KBM-7 (cell line): ENCODE measurements at places on chromosomes 5 and 9.

- no peak for DNase-seq
Observed at GRCh38 chr9:34560599-34561214, 28.8 kb downstream of the CNTFR start.

DNA sequence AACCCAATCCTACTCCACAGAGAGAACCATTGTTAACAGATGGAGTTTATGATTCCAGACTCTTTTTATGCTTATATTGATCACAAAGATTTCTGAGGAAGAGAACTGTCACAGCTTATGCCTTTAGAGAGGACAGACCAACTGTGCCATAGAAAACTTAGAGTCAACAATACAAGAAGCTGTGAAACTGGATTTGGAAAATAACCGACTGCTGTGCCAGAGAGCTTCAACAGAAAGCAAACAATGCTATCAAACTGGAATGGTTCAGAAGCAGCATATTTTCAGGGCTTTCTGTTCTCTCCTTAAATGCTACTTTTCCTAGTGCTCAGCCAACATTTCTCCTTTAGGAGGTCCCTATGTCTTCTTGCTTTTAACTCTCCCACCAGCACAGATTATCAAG, 5.0 kb downstream of the DCTN4 start:
- no peak for DNase-seq

DNA sequence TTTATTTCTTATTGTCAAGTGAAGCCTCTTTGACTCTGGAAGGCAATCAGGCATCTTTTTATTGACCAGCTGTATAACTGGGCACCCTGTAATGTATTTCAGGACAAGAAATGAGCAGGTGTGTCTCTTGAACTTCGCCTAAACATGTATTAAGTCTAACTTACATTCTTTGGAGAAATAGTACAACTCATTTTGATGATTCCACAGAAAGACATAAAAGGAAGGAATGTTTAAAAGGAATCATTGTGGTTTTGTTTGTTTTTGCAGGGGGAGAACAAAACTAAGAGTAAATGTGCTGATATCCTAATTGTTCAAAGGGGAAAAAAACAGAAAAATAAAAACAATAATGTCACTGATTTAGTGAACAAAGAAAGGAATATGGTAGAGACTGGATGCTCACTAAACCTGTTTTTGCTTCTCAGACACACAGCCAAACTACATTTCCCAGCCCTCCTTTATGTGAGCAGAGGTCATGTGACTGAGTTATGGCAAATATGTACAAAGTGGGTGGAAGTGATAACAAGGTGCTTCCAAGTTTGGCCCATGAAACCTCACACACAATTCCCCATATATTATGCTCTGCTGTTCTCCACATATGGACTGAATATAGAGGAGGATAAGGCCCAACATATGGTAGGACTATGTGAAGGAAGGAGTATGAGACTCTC, 150.6 kb upstream of the ACOT12 start:
- DNase-seq, result no peak

- DNase-seq, result no peak
Observed at GRCh38 chr9:34555500-34555899, 32.7 kb upstream of the ENHO start.

DNA sequence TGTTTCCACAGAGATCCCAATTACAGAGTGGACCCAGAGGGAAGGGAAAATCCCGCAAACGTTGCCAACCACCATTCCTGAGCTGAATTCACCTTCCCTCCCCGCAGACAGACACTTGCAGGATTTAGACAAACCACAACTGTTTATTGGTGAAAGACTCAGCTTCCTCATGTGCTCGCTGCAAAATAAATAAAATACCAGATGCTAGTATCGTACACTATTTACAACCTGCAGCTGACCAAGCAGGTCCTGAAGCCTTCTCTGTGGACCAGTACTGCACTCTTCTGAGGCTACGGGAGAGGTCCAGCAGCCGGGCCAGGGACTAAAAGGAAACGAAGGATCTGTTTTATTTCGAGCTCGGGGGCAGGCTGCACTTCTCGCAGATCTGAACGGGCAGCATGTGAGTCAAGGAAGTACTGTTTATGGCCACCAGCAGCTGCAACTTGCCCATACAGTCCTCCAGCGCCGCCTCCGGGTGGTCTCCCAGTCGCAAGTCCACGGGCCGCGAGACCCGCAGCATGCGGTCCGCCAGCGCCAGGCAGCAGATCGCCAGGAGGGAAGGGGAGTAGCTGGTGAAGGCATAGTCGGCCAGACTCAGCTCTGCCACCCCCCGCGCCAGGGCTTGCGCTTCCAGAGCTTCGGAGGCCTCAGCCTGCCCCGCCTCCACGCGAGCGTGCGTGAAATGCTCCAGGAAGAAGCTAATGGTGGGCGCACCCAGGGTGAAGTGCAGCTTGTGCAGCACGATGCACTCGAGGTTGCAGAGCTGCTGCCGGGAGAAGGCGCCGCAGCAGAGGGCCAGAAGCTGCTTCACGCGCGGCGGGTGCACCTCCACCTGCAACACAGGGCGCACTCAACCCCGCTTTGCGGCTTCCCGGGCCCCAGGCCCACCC, 2.1 kb downstream of the CCNO start:
- DNase-seq, result peak; percentile 78

- DNase-seq, result no peak
Observed at GRCh38 chr5:146126068-146126467, 20.7 kb upstream of the PLAC8L1 start.

GRCh38 chr9:110446171-110446570, 108.5 kb upstream of the TXNDC8 start:
- peak; percentile 10 for DNase-seq

DNA sequence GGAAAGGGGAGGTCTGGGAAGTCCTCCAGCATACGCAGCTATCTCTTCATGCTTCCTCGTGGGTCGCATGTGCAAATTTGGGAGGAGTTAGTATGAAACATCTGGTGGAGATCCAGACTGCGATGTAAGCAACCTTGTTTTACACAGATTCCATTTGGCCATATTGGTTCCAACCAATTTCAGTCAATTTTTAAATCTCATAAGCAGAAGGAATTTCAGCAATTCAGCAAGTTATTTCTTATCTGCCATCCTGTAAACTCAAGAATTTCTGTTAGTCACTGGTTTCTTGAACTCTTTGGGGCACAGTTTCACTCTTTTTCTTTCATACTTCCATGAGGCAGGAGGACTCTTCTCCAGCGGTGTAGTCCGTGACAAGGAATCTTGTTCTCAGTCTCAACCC, 130.4 kb upstream of the CLINT1 start:
- DNase-seq, result no peak

DNA sequence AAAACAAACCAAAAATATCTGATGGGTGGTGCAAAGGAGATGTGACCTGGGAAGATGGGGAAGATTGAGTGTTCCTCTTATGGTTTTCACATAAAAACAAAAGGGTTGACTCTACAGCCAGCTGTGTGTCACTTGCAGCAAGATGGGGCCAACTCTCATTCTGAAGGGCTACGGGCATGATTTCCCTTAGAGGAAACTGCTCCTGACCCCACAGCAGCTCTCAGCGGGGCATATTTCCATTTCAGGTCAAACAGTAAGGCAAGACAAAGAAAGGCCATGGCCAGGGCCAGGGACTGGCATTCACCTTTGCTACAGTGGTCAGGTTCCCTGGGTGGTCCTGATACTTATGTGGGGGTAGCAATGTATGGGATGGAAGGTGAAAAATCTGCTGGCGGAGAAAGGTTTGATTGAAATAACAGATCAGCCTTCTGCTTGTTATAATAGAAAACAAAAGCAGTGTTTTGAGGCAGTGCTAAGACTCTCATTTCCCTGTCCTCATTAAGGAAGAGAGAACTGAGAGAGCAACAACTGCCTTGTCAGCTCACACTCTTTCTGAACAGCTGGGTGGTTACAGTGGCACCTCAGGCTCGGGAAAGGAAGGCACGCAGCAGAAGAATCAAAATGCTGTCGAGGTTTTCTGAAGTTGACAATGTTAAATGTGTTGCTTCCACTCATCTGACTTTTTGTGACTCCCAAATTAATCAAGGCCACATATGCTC, 120.7 kb upstream of the PCA3 start:
- DNase-seq, result peak; percentile 26

- no peak for DNase-seq
Observed at GRCh38 chr9:70488793-70489105, 74.3 kb upstream of the KLF9 start.

GRCh38 chr5:2105141-2105540, 222.4 kb upstream of the IRX4 start:
- no peak for DNase-seq

GRCh38 chr9:95778957-95779356, 96.5 kb upstream of the ERCC6L2 start:
- no peak for DNase-seq

DNA sequence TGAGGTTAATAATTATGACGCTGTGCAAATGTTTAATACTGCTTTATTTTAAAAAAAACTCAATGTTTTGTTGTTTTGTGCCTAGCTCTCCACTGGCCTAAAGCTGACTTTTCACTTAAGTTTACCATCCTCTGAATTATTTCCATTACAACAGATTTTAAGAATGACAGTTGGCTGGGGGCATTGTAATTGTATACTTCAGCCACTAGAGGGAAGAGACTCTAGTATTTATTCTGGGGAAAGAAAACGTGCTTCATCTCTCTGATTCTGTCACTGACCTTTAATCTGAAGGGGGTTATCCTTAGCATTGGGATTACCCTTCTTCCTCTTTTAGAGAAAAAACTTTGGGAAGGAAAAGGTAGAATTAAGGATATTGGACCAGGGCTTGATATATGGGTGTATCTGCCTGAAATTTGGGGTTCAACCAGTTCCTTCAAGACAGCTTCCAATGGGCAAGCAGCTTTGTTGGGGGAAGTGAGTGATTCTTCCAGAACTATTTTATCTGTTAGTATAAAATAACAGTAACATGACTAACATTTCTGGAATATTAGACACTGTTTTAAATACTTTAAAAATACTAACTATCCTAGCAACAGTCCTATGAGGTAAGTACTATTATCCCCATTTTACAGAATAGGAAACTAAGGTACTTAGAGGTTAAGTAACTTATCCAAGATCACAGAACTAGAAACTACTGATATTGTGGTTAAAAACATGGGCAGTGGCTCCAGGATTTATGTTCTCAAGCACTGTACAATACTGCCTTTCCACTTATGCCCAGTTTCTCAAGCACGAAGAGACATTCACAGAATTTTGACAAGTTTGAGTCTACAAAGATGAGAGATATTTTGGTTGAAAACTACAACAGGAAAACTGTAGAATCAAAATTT, 208.4 kb downstream of the CD180 start:
- peak; percentile 57 for DNase-seq

- DNase-seq, result no peak
Observed at GRCh38 chr5:64861281-64861680, 92.6 kb downstream of the CWC27 start.

- no peak for DNase-seq
Observed at GRCh38 chr9:70677055-70677735, 262.7 kb upstream of the KLF9 start.
